Central memory CD8-positive, alpha-beta T cell (primary cell): ENCODE measurements at places on chromosomes 7 and 10.

DNA sequence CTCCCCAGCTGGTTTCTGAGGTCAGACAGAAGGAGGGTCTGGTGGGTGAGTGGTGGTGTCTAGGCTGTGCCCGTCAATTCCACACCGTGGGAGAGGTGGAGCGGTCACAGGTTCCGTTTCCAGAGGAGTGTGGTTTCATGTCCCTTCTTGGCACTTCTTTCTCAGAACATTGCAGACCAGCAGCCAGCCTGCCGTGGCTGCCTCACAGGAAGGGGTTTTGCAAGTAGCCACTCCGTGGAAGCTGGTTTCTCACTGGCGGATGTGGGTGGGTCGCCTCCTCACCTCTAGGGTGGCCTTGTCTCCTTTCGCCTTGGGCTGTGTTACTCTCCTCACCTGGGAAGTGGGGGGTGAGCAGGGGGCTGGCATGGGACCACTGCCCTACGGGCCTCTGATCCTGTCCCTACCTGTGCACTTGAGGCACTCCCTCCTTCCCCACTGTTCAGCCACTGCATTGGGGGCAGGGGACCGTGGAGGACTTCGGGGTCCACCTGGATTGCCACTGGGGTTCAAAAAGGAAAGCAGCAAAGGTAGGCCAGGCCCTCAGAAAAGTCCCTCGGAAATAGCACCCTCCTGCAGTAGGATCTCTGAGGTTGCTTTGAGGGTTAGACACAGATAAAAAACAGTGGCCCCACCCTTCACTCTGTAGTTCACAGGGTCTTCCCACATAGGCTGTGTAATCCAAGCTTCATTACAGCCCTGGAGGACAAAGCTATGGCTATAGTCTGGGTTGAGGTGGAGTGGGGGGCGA, 33.9 kb downstream of the TSPAN14 start:
- peak; percentile 68 for DNase-seq

DNA sequence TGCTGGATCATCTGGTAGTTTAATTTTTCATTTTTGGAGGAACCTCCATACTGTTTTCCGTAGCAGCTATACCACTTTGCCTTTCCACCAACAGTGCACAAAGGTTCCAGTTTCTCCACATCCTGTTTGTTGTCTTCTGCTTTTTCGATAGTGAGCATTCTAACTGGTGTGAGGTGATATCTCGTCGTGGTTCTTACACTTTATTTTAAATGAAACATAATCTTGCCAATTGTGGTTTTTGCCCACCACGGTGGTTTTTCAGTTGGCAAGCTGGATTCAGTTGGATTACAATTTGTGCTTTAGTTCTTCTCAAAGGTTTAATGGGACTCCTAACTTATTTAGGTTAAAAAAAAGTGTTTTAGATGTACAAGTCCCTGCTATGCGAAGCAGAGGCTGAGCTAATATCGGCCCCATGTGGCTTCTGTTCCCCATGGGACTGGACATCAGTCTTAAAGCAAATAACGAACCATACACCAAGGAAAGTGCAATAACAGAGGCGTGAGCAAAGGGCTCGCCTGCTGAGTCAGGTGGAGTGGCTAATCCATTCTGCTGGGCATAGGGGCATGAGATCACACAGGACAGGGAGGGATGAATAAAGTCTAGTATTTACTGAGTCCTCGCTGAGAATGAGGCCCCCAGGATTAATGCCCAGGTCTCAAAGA, 153.6 kb downstream of the AOAH start:
- no peak for DNase-seq

GRCh38 chr10:43377424-43377883, 6.0 kb downstream of the FXYD4 start:
- no peak for DNase-seq

- no peak for DNase-seq
Observed at GRCh38 chr7:50339990-50340500, 35.5 kb downstream of the IKZF1 start.

DNA sequence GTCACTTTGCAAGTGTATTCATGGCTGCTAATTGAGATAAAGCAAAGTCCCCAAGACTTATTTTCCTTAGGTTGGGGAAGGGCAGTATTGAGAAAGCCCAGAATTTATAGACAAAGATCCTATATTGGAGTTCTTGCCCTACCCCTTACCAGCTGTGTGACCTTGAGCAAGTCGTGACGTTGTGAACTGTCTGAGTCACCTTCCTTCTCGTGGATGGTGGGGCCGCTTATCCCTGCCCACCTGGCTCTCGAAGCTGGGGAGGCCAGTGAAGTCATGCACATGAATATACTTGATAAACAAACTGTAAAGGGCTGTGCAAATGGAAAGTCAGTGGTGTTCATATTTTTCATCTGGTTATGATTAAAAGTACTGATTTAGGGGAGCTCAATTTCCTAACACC, 127.4 kb downstream of the TACC2 start:
- no peak for DNase-seq

DNA sequence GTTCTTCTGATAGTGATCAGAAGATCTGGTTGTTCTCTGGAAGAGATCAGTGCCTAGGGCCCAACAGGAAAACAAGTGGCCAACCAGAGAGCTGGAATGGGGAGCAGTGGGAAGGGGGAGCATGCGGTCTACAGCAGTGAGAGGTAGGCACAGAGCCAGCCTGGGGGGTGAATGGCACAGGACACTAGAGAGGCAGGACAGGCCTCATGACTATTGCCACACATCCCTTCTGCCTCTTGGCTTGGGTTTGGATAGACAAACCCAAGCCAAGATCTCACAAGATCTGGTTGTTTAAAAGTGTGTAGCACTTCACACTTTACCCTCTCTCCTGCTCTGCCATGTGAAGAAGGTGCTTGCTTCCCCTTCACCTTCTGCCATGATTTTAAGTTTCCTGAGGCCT, 224.4 kb downstream of the ARHGAP12 start:
- no peak for DNase-seq

DNA sequence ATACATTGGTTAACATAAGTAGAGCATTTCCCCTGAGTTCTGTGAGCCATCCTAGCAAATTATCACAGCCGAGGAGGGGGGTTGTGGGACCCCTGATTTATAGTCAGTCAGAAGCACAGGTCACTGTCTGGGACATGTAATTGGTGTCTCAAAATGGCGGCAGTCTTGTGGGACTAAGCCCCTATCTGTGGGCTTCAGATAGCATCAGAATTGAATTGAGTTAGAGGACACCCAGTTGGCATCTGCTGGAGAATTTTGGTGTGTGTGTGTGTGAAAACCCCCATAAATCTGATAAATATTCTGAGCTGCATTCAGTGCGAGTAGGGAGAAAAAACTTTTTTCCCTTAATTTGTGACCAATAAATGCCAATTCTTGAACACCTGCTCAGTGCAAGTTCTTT, 6.5 kb upstream of the TET1 start:
- DNase-seq, result no peak

- DNase-seq, result no peak
Observed at GRCh38 chr10:115278294-115278693, 185.1 kb downstream of the ATRNL1 start.

DNA sequence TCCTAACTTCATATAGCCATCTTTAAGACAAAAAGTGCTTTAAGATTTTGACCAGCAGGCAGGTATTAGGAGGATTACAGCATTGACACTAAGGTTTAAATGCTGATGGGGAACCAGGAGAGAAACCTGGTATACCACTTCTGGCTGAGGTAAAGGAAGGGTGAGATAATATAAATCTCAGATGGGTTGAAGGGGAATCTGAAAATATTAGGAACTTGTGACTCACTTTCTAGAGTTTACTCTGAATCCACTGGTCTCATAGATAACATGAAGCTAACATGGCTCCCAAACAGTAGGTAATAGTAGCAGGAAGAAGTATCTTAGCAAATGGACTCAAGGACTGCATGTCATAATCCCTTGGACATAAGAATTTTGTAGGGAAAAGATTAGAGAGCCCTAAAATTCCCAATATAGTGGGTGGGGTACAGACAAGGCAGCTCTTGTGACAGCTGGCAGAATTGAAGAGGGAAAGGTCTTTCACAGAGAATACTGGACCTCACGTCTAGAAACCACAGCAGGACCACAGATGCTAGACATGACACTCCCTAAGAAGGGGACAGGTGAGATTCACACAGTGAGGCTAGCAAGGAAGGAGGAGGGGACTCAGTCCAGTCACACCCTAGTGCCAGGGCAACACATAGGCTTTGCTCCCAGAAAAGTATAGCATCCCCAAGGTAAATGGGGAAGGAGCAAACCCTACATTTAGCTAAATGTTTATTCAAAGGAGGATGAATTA, 3.5 kb downstream of the PTTG1IP2 start:
- DNase-seq, result no peak

- no peak for DNase-seq
Observed at GRCh38 chr10:119524720-119525070, 17.8 kb downstream of the RGS10 start.

- no peak for DNase-seq
Observed at GRCh38 chr10:112769081-112769480, 181.0 kb upstream of the TCF7L2 start.
